OCI-LY7 (cell line): ENCODE measurements at places on chromosomes 3 and 15.

DNA sequence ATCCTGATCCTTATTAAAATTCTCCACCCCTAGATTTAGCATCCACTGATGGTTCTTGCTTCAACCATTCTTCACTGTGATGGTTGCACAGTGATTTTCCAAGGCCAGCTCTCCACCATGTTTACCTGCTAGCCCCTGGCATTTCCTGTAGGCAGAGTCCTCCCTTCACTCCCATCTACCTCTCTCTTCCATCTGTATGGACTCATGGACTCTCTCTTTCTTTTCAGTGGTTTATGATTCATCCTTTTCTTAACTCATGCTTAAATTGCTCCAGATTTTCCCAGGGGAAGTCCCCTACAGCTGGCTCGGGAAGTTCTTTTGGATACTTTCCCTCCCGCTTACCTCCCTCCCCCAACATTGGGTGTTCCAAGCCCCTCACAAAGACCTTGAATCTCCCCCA is 18.7 kb downstream of the TGM4 start:
- DNase-seq = no peak

DNA sequence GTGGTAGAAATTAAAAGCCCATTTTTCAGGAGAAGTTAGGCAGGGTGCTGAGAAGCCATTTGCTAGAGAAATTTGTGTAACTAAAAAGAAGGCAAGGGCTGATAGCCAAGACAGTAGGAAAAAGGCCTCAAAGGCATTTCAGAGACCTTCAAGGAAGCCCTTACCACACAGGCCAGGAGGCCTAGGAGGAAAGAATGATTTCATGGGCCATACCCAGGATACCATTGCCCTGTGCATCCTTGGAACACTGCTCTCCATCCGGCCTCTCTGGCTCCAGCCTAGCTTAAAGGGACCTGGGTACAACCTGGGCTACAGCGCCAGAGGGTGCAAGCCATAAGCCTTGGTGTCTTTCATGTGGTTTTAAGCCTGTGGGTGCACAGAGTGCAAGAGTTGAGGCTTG is 193.6 kb upstream of the GRM7 start:
- DNase-seq = no peak

- no peak for DNase-seq
These were observed 25.6 kb upstream of the VPS8 start for GRCh38 chr3:184786280-184786941.

DNA sequence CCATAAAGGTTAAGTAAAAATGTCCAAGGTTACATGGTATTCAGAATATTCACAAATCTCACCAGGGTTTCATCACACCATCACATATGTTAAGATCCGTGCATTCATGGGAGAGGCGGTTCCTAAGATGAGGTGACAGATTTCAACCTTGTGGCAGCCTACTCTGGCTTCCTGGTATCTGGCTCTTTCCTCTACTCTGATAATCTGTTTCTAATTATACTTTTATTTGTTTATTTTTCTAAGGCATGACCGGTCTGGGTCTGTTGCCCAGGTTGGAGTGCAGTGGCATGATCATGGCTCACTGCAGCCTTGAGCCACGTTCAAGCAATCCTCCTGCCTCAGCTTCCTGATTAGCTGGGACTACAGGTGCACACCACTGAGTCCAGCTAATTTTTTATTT is 34.4 kb downstream of the RAF1 start:
- no peak for DNase-seq

GRCh38 chr15:89486726-89487050 is 9.7 kb downstream of the RHCG start:
- DNase-seq = no peak

DNA sequence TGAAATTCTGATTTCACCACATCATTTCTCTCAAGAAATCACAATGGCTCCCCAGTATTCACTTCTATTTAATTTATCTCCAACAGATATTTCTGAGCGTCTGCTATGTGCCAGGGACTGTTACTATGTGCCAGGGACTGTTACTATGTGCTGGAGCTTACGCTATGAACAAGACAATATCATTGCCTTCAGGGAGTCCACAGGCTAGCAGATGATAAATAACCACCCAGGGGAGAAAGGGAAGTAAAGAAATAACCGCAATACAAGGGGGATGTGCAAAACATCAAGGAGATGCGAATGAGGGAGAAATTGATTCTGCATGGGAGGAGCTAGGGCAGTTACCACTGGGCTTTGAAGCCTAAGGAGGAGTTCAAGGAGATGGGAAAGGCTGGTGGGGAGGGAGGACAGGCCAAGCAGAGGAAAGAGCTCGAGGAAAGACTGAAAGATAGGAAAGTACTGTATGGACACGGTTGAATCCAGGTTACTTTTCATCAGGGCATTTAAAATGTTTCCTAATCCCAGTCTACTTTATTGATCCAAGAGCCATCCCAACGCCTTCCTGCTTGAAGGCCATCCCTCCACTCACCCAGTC is 2.5 kb downstream of the THSD4 start:
- no peak for DNase-seq

GRCh38 chr15:89630260-89630659 is 25.0 kb downstream of the KIF7 start:
- DNase-seq = no peak

GRCh38 chr3:51275111-51275805 is 109.8 kb upstream of the MANF start:
- DNase-seq = no peak

DNA sequence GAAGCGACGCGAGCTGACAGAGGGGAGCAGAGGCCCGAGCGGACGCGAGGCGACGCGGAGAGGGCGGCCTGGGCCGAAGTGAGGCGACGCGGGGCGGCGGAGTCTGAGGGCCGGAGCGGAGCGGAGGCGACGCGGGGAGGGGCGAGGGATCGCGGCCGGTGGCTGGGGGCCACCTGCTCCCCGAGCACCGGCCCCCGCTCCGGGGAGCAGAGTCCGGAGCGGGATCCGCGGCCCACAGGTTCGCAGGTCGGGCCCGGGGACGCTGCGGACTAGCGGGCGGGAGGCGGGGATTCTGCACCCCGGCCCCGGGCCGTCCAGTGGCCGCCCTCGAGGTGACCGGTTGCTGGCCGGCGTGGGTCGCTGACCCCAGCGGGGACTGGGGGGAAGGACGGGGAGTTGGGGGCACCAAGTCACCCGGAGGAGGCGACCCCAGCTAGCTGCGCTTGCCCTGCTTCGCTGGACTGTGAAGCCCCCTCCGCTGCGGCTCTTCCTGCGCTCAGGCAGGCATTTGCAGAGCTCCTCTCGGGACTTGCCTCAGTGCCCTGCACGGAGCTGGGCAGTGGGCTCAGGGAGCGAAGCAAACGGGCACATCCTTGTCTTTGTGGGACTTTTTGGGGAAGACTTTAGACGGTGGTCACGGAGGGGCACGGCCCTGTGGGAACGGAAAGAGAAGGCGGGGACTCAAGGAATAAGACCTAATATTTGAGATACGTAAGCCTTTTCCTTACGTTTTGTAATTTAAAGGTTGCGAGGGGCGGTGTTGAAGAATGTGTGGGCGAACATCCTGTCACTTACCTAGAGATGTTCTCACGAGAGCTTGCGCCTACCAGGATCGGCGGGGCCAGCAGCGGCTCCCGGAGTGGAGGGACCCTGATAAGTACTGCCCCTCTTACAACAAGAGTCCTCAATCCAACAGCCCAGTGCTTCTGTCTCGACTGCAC is 566 bp downstream of the HMCES start:
- DNase-seq = peak; percentile 77

- DNase-seq = no peak
These were observed 514.7 kb upstream of the SGO1 start for GRCh38 chr3:20700714-20701113.
